ENCODE measurements at places on chromosomes 3 and 15. TPM values are rescaled to one million over a fixed set of nuclear protein-coding genes. Genes with fewer than 3 reads are reported as not detected.

GRCh38 chr3:23888617-23889228 lies 28.1 kb downstream of the NKIRAS1 start:
- H3K27me3 ChIP-seq = no peaks in the 10 kb centered on the region
- no peak for DNase-seq
- H3K27ac ChIP-seq = no peak overlapping the region
- H3K36me3 ChIP-seq = peaks cover 47% of the 10 kb centered on the region
- no peak overlapping the region for H3K4me3 ChIP-seq
- H3K4me1 ChIP-seq = peaks cover 18% of the 10 kb centered on the region

DNA sequence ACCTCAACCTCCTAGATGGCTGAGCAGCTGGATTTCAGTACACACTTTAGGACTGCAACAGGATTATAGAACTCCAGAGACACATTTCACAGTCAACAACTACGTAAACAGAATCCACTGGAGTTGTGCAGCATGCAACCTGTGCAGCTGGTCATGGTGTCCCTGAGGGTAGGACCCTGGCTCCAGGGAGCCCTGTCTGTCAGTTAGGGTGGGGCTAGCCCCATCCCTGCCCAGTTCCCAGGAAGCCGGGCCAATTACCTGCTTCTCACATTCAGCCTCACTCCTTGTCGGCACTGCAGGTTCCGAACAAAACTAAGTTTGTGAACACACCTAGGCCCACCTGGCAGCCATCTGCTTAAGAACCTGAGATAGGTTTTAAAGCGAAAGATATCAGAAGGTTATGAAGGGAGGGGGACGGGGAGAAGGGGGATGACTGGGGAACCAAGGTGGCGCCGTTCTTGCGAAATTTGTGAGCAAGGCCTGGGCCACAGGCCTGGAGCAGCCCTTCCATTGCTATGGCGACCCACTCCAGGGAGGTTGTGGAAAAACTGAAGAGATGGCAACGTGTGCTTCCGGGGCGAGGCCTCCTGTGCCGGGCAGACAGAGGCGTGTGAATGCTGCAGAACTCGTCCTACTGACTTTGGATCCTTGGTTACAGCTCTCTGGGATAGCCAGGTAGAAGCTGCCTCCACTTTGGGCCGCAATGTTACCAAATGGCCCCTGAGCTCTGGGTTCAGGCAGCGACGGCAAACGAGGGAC lies 25.3 kb downstream of the ACSBG1 start:
- no peak overlapping the region for H3K4me3 ChIP-seq
- no peaks in the 10 kb centered on the region for H3K27me3 ChIP-seq
- DNase-seq = no peak
- H3K36me3 ChIP-seq = no peaks in the 10 kb centered on the region

DNA sequence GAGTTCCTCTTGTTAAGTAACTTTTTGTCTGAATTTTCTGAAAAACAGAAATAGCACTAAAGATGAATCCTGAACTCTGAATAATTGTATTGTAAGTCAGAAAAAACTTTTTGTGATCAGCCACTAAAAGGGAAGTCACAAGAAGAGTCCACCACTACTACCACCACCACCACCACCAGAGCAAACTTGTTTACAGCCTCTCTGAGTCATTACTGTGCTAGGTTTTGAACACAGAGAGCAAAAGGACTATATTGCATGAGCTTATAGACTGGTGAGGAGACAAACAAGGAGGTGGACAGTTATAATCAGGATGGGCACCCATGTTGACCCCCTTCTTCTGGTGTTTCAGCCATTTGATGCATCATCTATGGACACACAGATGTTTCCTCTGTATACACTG lies 141.7 kb downstream of the IL5RA start:
- no peaks in the 10 kb centered on the region for H3K36me3 ChIP-seq
- no peaks in the 10 kb centered on the region for H3K27me3 ChIP-seq
- no peaks in the 10 kb centered on the region for H3K4me1 ChIP-seq

DNA sequence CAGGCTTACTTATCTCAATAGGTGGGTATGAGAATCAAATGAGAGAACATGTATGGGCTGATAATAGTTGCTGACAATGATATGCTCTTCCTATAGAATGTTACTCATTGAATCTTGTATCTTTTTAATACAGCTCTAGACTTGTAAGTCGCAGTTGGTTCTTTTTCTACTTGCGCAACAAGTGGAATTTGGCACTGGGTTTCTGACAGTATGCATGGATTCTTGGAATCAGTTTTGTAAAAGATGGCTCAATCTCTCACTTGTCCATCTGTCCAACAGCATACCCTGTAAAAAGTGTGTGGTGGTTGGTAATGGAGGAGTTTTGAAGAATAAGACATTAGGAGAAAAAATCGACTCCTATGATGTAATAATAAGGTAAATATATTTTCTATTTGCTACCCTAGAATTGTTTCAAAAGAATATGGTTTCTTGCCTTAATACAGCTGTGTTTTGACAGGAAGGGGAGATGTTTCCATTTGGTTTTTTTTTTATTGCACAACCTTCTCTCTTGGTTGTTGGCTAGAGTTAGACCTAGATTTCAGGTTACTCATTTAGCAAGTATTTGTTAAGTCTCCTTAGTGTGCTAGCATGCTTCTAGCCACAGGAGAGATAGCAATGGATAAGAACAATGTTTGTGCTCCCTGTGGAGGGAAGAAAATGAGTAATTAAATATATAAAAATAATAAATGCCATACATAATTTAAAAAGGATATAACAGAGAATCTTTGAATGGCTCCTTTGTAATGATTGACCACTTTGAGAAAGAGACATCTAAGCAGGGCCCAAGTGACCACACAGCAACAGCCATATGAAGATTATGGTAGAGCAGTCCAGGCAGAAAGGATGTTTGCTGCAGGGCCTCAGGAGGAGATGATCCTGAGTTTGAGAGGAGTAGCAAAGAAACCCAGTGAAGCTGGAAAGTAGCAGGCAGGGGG lies 21.8 kb downstream of the ST3GAL6 start:
- H3K36me3 ChIP-seq = peaks cover 44% of the 10 kb centered on the region
- DNase-seq = no peak
- no peak overlapping the region for H3K4me3 ChIP-seq
- H3K4me1 ChIP-seq = no peaks in the 10 kb centered on the region
- no peaks in the 10 kb centered on the region for H3K27me3 ChIP-seq

Gene ALDH1A2
- polyA plus RNA-seq = 0.33 TPM

Gene CYP1A1
- 0.03 TPM for polyA plus RNA-seq

Gene SLC30A4
- polyA plus RNA-seq = 2.4 TPM

GRCh38 chr3:152174876-152175527 lies 93.7 kb upstream of the MBNL1 start:
- no peaks in the 10 kb centered on the region for H3K27me3 ChIP-seq
- no peaks in the 10 kb centered on the region for H3K4me1 ChIP-seq
- H3K4me3 ChIP-seq = no peak overlapping the region

Gene CLEC3B
- polyA plus RNA-seq = 91.3 TPM

Gene SOX14
- not detected for polyA plus RNA-seq

DNA sequence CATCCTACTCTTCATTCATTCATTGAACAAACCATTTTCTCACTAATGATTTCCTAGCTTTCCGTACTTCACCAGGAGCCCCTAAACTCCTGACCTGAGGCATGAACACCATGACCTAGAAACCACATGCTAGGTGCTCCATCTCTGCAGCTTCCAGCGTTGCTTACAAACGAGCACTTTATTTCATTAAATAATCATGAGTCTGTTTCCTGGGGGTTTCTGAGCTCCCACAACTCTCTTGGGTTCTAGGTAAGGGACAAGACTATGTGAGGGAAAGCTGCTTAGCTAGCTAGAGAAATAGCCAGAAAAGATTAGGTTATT lies 1.3 kb downstream of the MAP2K1 start:
- H3K36me3 ChIP-seq = no peaks in the 10 kb centered on the region
- H3K27ac ChIP-seq = no peak overlapping the region
- no peaks in the 10 kb centered on the region for H3K27me3 ChIP-seq
- H3K4me1 ChIP-seq = peaks cover 58% of the 10 kb centered on the region

DNA sequence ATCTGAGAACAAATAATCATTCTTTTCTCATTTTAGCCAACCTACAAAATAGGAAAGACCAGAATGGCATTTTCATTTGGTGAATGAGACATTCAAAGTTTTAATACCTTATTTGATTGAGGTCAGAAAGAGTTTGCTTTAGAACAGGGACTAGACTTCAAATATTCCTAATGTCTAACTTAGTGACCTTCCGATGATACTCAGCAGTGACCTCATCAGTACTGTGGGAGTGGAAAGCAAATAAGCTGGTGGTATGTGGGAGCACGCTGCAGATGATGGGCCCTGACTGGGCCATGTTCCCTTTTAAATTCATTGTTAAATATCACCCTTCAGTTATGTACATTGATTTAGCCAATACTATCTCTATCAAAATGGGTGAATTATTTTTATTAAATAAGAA lies 223.3 kb downstream of the P3H2 start:
- no peaks in the 10 kb centered on the region for H3K4me1 ChIP-seq
- no peak overlapping the region for H3K27ac ChIP-seq
- H3K36me3 ChIP-seq = no peaks in the 10 kb centered on the region
- no peak for DNase-seq
- no peak overlapping the region for H3K4me3 ChIP-seq

- DNase-seq = peak; percentile 92
- H3K27ac ChIP-seq = peak within 1 kb of the TSS; percentile 68
- no peaks in the 10 kb centered on the region for H3K36me3 ChIP-seq
- peak within 1 kb of the TSS; percentile 70 for H3K4me3 ChIP-seq
- peaks cover 14% of the 10 kb centered on the region for H3K27me3 ChIP-seq
- peaks cover 49% of the 10 kb centered on the region for H3K4me1 ChIP-seq
These were observed at the start of gene FRMD4B for GRCh38 chr3:69385723-69386555. TSS of gene FRMD4B (minus strand) at chr3:69386088. CDS start at chr3:69385989, 99 bp downstream.

Gene EPHB1
- polyA plus RNA-seq = 0.80 TPM

Gene FBXO40
- polyA plus RNA-seq = not detected

- no peaks in the 10 kb centered on the region for H3K4me1 ChIP-seq
- no peak overlapping the region for H3K4me3 ChIP-seq
- no peak for DNase-seq
- no peaks in the 10 kb centered on the region for H3K36me3 ChIP-seq
These were observed 1489.2 kb upstream of the GBE1 start for GRCh38 chr3:83250613-83251012.

Gene MINAR1
- polyA plus RNA-seq = 0.22 TPM

DNA sequence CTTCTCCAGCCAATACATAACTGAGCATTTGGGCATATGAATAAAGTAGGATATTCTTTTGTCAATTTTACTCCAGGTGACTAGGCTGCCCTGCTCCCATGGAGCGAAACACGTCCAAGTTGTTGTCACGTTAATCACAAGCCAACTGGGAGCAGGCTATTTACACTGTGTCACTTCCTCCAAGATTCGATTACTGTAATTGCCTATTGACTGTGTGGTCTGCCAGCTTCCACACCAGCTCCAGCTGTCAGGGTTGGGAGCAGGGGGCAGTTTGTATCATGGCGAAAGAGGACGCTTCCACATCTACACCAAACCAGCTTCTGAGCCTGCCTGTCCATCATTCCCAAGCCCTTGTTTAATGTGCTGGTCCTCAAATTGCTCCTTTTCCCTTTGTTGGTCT lies 89.2 kb upstream of the RORA start:
- H3K27me3 ChIP-seq = no peaks in the 10 kb centered on the region
- no peak overlapping the region for H3K4me3 ChIP-seq
- H3K36me3 ChIP-seq = no peaks in the 10 kb centered on the region
- no peak overlapping the region for H3K27ac ChIP-seq
- DNase-seq = no peak

Gene PLOD2
- 3.5 TPM for polyA plus RNA-seq

Gene CLDN18
- not detected for polyA plus RNA-seq

Gene LRRIQ4
- polyA plus RNA-seq = not detected

Gene ANKRD34C
- polyA plus RNA-seq = not detected

DNA sequence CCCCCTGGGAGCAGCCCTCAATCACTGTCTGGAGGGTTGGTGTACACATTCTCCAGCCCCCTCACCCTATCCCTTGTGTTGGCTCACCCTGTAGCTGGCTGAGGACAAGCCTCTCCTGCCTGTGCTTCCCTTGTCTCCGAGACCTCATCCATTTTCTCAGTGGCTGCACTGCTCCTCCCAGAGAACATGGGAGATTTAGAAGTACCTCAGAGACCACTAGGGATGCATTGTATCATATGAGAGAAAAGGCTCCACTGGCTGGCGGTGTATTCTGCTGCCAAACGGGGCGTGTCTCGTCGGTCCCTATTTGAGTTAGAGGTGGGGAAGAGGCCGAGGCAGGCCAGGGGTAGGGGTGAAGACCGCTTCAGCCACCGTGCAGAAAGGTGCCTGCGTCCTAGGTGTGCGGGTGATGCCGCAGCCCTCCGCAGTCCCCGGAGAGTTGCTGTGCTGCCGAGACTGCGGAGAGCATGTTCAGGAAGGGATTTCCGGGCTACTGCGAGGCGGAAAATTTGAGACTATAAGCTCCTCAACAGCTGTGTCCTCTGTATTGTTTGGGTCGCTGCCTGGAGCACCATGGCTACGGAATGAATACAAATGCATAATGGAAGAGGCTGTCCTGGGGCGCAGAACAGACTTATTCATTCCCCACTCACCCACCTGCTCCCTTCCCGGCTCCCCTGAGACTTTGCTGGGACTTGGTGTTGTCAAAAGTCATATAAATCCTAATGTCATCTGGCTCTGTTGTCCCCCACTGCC lies 43.8 kb downstream of the SPSB4 start:
- H3K4me3 ChIP-seq = no peak overlapping the region
- no peaks in the 10 kb centered on the region for H3K4me1 ChIP-seq
- H3K27me3 ChIP-seq = no peaks in the 10 kb centered on the region
- no peak for DNase-seq
- H3K36me3 ChIP-seq = no peaks in the 10 kb centered on the region

Gene FBXW12
- not detected for polyA plus RNA-seq

Gene MITF
- 2.3 TPM for polyA plus RNA-seq

Gene RFT1
- polyA plus RNA-seq = 8.9 TPM

Gene TMEM45A
- polyA plus RNA-seq = 3.7 TPM

Gene DUOXA2
- not detected for polyA plus RNA-seq

Gene XRN1
- 5.3 TPM for polyA plus RNA-seq

GRCh38 chr15:58115692-58116091 lies 22.5 kb upstream of the AQP9 start:
- H3K4me3 ChIP-seq = no peak overlapping the region
- DNase-seq = no peak
- no peaks in the 10 kb centered on the region for H3K36me3 ChIP-seq
- H3K4me1 ChIP-seq = no peaks in the 10 kb centered on the region
- H3K27ac ChIP-seq = no peak overlapping the region

Gene RAB8B
- polyA plus RNA-seq = 22.8 TPM

Gene GPR176
- 4.0 TPM for polyA plus RNA-seq

- H3K4me1 ChIP-seq = no peaks in the 10 kb centered on the region
- DNase-seq = no peak
- no peak overlapping the region for H3K4me3 ChIP-seq
- no peaks in the 10 kb centered on the region for H3K36me3 ChIP-seq
These were observed 423.2 kb downstream of the PYDC2 start for GRCh38 chr3:191884132-191884531.

GRCh38 chr15:81400640-81401236 lies 26.7 kb upstream of the TMC3 start:
- no peaks in the 10 kb centered on the region for H3K27me3 ChIP-seq
- H3K27ac ChIP-seq = no peak overlapping the region
- DNase-seq = no peak
- no peaks in the 10 kb centered on the region for H3K36me3 ChIP-seq
- no peak overlapping the region for H3K4me3 ChIP-seq
- H3K4me1 ChIP-seq = no peaks in the 10 kb centered on the region

GRCh38 chr15:36605604-36606263 lies 26.3 kb downstream of the CDIN1 start:
- no peak overlapping the region for H3K27ac ChIP-seq
- H3K4me1 ChIP-seq = no peaks in the 10 kb centered on the region
- H3K36me3 ChIP-seq = no peaks in the 10 kb centered on the region
- DNase-seq = no peak
